Activated T-helper 17 cell treated with anti-CD3 and anti-CD28 coated beads, Interleukin-2, amount 50 U/mL, for 72 hours (primary cell): ENCODE measurements at places on chromosomes 3 and 15. TPM values are rescaled to one million over a fixed set of nuclear protein-coding genes. Genes with fewer than 3 reads are reported as not detected.

BTD gene
- total RNA-seq, result 15.2 TPM

FBLN2 gene
- 0.19 TPM for total RNA-seq

- ATAC-seq, result no peak
Observed at GRCh38 chr15:58331560-58331912, 100.3 kb upstream of the LIPC start.

DNA sequence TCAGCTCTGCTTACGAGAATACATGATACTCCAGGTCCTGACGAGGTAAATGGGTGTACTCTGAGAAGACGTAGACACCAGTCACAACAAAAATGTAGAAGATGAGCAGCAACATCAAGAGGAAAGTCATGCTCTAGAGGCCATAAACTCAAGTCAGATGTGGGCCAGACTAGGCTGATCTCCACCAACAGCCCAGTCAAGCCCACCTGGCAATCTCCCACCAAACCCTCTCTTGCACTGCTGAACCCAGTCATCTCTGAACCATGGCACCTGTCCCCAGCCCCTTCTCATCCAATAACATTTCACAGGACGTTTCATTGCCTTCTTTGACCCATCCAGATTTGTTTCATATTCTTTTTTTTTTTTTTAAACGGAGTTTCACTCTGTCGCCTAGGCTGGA, 10.8 kb upstream of the PDIA3 start:
- ATAC-seq, result peak; percentile 6
